ENCODE measurements at places on chromosomes 1 and 21.

DNA sequence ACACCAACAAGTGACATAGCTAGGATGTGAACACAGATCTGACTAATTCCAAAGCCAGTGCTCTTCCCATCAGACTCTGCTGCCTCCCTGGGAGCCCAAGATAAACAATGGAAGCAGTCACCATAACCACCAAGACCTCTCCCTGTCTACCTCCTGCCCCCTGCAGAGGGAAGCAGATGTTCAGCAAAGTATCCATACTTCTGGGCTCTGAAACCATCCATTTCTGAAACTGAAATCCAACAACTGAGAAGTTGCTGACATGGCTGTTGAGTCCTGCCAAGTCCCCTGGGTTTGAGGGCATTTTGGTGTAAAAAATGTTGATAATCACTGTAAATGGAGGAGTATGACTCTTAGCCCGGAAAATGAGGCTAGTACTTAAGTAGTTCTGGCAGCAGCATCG is 102.1 kb downstream of the TYW3 start:
- DNase-seq: no peak

GRCh38 chr1:66542811-66543767 is 9.1 kb downstream of the SGIP1 start:
- no peak for DNase-seq

GRCh38 chr1:25899792-25900191 is 6.4 kb downstream of the STMN1 start:
- no peak for DNase-seq

DNA sequence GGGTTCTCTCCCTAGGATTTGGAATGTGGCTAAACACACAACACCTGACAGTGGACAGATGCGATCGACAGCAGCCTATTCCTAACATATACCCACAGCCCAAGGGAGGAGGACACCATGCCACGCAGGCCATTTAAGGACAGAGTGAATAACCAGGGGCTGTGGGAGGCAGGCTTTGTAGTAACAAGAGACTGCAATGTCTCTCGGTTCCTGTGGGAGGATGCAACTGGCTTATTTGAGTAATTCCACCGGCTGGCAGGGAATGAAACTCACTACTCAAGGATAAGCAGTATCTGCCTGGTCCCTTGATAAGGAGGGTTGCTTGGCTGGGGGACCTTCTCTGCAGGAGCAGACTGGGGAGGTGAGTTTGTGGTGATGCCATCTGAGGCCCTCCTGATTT is 109.6 kb downstream of the PCP4 start:
- no peak for DNase-seq

DNA sequence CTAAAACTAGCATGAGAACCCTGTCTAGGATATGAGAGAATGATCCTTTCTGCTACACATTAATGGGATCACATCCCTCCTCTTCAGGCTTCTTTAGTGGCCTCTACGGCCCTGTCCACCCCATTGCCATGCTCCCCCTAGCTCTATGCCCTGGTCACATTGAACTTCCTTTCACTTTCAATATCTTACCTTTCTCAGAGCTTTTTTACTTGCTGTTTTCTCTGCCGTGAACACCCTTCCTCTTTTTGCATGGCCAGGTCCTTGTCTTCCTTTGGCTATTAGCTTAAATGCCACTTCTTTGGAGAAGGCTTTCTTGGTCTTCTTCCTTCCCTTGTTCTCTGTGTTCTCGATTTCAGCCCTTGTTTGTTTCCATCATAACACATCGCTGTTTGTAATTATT is 97.4 kb downstream of the GIPC2 start:
- no peak for DNase-seq

- DNase-seq: no peak
Measured at GRCh38 chr1:94608852-94609530, 67.4 kb upstream of the F3 start.

GRCh38 chr1:169196581-169196980 is 90.1 kb downstream of the ATP1B1 start:
- DNase-seq: no peak

DNA sequence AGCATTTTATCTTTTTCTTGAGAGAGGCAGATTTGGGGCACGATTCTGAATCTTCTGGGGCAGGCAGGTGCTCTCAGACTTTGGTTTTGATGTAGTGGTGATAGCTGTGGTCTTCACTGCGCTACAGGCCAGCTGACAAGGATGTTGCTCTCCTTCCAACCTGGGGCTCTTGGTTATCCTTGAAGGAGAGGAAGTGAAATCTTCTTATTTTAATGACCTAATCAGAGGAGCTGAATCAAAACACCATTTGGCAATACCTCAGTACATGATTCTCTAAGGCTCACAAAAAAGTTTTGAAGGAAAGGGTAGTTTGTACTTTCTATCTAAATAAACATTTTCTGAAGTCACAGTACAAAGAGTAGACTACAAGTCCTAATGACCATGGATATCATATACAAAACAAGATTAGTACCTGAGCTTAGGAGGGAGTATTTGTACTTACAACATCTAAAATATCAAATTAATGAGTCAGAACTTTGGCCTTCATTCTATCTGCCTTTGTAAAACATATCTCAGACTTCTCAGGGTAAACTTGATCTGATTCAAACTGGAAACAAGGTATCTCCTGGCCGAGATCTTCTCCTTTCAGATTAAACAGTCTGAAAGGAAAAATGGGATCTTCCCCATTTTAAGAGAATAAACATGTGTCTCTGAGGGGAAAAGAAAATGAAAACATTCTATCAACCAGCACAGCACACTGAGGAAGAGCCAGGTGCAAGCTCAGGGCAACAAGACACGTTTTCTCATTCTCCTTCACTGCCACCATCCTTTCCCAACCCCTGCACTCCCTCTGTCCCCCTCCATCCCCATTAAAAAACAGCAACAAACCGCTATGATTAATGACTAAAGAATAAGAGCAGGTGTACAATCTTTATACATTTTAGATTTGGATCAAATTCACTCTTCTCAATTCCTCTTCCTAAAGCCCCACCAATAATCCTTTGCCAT is 69.2 kb downstream of the SH3GLB1 start:
- DNase-seq: no peak

- no peak for DNase-seq
Measured at GRCh38 chr1:205766038-205766437, 9.2 kb downstream of the RAB29 start.

GRCh38 chr21:25733859-25734653 is 648 bp downstream of the ATP5PF start:
- no peak for DNase-seq

- DNase-seq: no peak
Measured at GRCh38 chr1:165712764-165713163, 14.4 kb upstream of the ALDH9A1 start.

DNA sequence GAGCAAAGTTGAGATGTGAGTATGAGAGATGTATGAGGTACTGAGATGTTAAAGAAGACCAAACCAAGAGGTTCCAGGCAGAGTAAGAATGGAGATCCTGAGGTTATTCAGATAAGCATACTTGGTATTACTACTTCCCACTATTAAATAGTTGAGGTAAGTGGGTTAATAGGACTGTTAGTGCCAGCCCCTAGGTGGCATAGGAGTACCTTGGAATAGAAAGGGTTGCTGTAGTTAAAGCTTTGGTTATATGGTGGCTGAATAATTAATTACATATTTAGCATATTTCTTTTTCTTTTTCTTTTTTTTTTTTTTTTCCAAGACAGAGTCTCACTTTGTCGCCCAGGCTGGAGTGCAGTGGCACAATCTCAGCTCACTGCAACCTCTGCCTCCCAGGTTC is 397.9 kb upstream of the TMPRSS15 start:
- no peak for DNase-seq

- DNase-seq: no peak
Measured at GRCh38 chr1:10528066-10529014, 53.6 kb downstream of the PEX14 start.

- DNase-seq: no peak
Measured at GRCh38 chr1:165327538-165327937, 29.0 kb downstream of the LMX1A start.

DNA sequence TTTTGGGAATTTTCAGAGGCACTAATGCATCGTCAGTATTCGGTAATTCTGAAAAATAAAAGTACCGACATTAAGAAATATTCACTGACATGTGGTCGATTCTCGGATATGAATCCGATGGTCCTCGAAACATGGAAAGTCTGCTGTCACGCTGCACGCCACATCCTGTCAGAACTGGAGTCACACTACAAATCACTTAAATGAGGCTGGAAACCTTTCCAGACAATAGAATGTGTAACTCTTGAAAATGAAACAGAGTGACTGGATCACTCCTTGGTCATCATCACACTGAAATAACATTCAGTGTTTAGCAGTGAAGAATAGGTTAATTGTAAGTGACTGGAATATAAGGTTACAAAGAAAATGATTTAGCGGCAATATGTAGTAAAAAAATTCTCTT is 620.1 kb upstream of the ADAMTS5 start:
- no peak for DNase-seq

DNA sequence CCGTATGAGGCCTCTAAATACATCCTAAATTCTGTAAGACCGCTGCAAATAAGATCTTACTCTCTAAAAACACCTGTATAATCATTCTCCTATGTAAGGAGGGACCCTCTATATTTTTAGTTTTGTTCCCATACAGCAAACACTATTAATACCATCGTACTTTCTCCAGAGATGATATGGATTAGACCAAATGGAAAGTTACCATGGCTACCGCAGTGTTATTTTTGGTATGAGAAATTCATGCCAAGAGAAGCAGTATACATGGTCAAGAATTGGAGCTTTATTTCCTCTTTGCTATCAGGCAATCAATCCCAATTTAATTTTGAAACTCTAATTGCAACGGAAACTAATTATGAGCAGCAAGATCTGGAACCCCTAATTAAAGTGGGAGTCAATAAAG is 70.0 kb downstream of the BCAR3 start:
- DNase-seq: no peak

DNA sequence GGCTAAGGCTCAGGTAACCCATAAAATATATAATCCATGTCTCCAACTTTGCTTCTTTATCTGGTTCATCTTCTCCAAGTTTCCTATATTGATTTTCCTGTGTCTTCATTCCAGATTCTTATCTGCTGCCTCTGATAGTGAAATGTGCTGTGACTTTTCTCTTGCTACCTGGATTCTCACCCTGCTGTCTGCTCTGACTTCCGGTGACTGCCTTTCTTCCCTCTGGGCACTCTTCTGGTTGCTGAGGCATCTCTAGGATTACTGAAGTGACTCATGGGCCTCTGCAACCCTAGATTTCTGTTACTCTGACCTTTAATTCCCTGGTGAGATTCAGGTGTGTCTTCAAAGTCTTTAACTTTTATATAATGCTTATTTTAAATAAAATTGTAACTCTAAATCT is 46.9 kb downstream of the GIPC2 start:
- DNase-seq: no peak

- no peak for DNase-seq
Measured at GRCh38 chr1:20153000-20153418, 13.9 kb downstream of the PLA2G2F start.

DNA sequence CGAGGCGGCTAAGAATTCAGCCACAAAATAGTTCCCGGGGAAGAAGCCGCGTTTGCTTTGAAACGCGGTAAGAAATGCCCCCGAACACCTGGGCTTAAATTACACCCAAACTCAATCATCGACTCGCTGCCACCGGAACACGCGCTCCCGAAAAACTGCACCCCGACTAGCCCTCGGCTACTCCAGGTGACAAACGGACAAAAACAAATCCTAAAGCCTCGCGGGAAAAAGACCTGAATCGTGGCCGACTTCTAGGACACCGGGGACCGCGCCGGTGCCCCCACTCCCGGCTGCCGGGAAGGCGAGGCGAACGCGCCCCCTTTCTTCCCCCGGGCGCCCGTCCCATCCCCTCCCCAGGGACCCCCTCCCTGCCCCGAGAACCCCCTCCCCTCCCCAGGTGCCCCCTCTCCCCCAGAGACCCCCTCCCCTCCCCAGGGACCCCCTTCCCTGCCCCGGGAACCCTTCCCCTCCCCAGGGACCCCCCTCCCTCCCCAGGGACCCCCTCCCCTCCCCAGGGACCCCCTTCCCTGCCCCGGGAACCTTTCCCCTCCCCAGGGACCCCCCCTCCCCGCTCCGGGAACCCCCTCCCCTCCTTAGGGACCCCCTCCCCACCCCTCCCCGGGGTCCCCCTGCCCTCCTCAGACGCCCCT is 628 bp downstream of the C1orf159 start:
- DNase-seq: no peak

DNA sequence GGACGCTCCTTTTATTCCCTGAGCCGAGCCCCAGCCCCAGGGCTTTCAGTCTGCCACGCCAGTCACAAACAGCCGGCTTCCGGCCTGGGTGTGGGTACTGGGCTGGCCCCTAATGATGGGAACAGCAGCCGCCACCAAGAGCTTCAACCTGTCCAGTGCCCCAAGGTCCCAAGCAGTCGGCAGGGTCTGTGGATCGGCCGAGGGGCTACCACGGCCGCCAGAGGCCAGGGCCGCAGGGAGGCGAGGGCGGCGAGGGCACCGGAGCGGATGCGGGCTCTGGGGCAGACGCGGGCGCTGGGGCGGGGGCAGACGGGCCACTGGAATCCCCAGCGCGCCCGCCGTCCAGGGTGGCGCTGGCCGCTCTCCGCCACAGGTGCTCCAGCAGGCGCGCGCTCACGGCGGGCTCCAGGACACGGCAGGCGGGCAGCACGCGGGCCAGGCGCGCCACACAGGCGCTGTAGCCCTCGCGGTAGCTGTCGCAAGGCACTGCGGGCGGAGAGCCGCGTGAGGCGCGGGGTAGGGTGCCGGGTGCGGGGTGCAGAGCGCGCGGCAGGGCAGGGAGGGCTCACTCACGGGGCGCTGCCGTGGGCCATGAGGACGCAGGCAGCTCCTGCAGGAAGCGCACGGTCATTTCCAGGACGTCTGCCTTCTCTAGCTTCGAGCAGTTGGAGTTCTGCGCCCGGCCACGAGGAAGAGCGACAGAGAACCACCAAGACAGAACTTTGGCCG is 887 bp downstream of the HES2 start:
- DNase-seq: no peak

- DNase-seq: no peak
Measured at GRCh38 chr21:24275616-24276015, 1331.7 kb downstream of the MRPL39 start.

DNA sequence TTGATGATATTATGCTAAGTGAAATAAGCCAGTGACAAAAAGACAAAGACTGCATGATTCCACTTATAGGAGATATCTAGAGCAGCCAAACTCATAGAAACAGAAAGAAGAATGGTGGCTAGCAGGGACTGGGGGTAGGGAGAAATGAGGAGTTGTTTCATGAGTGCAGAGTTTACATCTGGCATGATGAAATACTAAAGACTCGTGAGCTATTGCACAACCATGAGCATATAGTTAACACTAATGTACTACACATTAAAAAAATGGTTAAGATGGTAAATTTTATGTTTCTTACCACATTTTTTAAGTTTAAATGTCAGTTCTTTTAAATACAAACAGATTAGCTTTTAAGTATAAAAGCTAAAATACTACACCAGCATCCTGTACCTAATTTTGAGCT is 57.8 kb downstream of the ESRRG start:
- no peak for DNase-seq

GRCh38 chr1:45960930-45961715 is 157.7 kb downstream of the MAST2 start:
- no peak for DNase-seq

- DNase-seq: no peak
Measured at GRCh38 chr1:3219005-3219790, 150.2 kb downstream of the PRDM16 start.

GRCh38 chr1:180860535-180860934 is 52.2 kb upstream of the KIAA1614 start:
- no peak for DNase-seq

- DNase-seq: peak; percentile 7
Measured at GRCh38 chr1:18597160-18598042, 33.2 kb upstream of the PAX7 start.

GRCh38 chr1:230542054-230542453 is 100.2 kb upstream of the COG2 start:
- DNase-seq: no peak

Data from stimulated activated CD4-positive, alpha-beta T cell treated with anti-CD3 and anti-CD28 coated beads, Interleukin-1b, Interleukin-23, amount 100 ng/mL, for 1 hour (primary cell).